Mesendoderm (in vitro differentiated cells): ENCODE measurements at places on chromosomes 13 and 19.
A peak's percentile ranks its signal among the peaks of the same experiment; 100 is the strongest.

DNA sequence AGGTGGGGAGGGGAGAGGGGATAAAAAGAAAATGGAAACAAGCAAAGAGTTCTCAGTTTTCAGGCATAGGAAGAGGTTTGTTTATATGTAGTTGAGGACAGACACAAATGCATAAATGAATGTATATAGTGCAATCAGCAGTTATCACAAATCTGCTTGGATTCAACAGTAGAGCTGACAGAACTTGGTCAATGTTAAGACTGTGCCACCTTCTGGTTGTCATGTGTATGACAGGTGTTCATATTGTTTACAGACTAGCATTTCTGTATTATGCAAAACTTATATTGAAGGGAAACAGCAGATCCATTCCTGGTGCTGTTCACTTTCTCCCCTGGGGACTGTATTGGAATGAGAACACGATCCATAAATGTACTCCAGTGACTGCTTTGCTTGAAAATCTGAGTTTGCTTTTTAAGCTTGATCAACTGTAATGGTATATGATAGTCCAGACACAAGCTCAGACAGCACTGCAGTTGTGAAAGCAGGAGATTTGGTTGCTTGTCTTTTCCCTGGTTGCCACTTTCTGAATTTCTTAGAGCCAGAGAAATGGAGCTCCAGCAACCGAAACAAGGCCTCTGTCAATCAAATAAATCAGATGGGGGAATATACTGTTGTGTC is 319.5 kb upstream of the OBI1 start:
- peak; percentile 60 for DNase-seq

GRCh38 chr13:105878119-105878700 is 657.3 kb downstream of the EFNB2 start:
- DNase-seq = no peak

GRCh38 chr19:3314962-3315675 is 51.3 kb upstream of the NFIC start:
- DNase-seq = no peak

GRCh38 chr13:56735537-56735942 is 405.2 kb upstream of the PRR20A start:
- DNase-seq = no peak

DNA sequence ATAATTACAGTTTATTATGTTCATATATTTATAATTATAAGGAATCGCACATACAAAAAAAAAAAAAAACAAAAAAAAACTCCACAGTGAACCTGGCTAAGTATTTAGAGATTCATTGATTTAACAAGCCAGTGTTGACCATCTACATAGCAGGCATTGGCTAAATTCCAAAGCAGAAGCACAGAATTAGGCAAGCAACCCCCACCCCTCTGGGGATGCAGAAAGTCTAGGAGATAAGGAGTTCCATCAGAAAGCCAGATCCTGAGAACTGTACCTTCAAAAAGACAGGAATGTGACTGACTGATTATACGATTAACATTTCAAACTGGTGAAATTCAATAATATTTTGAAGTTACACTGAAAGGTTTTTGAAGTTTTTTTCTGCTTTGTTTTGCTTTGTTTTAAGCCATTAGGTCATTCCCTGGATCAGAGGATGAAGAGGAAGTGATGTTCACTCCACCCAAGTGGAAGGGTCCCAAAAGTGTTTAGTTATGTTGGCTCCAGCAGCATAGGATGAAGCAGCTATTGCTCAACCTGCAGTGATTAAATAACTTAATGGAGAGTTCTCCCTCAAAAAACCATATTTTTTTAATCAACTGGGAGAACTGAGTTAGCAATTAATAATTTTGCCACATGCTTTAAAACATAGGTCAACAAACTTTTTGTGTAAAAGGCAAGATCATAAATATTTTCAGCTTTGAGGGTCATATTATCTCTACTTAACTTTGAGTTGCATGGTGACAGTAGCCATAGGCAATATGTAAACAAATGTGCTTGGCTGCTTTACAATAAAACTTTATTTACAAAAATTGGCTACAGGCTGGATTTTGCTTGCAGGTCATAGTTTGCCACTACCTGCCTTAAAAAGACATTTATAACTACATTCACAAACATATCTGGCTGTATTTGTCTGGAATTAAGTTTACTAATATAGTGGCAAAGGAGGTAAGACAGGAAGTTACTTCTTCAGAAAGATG is 49.6 kb downstream of the DOCK9 start:
- DNase-seq = peak; percentile 91

DNA sequence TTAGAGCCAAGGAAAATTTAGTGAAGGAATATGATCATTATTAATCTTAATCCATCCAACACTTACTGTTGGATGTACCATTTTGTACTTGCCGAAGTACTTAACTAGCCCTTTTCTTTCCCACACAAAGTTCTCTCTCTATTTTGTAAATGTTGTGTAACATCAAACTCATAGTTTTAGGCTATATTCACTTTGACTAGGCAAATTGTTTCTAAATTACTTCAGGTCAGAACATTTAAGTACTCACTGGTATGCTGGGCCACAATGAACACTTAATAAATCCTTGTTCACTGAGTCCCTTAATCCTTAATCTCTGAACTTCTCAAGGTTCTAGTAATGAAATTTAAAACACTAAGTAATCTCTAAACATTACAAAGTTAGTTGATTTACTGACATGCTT is 49.3 kb upstream of the EEF1AKMT1 start:
- no peak for DNase-seq

DNA sequence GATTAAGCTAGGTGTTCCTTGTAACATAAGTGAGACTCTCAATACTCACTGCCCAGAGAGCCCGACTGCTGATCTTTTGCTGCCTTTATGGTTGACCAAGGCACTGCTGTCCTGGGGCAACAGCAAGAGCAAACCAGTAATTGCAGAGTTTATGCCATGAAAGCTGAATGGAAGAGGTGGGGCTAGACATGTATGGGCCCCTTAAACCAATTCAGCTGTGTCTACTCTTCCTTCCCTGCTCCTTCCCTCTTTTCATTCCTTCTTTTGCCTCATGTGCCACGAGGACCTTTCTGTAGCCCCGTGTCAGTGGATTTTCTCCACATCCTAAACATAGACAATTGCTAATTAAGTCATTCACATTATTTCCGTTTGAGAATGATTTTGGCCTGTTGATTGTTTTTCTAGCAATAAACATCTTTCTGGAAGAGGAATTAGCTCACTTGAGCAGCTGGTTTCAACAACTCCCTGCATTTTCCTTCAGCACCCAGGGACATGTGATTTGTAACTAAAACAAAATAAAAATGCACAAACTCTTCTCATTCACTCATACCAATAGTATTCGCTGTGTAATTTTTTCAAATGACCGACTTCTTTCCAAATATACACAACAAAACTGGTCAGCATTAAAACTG is 40.5 kb downstream of the RAP2A start:
- DNase-seq = no peak

DNA sequence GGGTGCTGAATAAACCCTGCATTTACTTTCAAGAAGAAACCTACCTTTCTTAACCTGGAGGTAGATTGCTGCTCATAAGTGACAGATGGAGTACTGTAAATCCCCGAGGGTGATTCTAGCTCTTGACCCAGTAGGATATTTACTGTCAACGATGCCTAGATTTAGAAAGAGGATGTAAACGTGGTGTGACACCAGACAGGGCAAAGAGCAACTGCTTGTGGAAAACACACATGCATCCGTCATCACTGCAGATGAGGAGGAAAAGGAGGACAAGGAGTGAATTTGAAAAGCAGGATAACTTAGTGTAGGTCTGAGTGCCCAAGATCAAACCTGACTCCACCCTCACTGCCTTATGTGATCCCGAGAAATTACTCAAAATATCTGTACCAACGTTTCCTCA is 9.8 kb upstream of the CLN5 start:
- no peak for DNase-seq

DNA sequence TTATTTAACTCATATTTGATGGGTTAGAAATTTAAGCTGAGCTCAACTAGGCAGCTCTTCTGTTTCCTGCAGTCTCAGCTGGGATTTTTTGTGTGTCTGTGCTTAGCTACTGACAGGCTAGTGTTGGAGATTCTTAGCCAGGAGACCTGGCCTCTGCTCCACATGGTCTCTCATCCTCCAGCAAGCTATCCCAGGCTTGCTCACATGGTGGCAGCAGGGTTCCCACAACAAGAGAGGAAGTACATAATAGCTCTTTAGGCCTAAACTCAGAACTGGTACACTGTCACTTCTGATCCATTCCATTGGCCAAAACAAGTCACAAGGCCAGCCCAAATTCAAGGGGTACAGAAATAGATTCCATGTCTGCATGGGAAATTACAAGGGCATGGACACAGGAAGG is 406.2 kb downstream of the SUCLA2 start:
- DNase-seq = peak; percentile 66

GRCh38 chr13:88958821-88959220 is 1287.7 kb downstream of the SLITRK5 start:
- no peak for DNase-seq

DNA sequence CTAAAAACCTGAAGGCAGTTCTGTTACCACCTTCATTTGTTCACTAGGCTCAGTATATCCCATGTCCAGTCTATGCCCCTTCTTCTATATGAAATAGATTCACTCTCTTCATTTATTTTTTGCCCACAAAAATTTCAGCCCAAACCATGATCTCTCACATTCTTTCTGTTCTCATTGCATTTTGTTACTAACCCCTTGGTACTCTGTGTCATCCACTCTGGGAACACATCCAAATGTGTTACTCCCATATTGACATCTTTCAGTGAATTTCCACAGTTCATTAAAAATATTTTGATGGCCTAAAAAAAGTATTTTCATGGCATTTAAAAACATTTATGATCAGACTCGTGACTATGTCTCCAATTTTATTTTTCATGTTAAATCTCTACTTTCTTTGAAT is 378.9 kb downstream of the SLITRK1 start:
- DNase-seq = no peak

- peak; percentile 91 for DNase-seq
Measured at GRCh38 chr19:13781547-13781946, 7.3 kb downstream of the C19orf53 start.

DNA sequence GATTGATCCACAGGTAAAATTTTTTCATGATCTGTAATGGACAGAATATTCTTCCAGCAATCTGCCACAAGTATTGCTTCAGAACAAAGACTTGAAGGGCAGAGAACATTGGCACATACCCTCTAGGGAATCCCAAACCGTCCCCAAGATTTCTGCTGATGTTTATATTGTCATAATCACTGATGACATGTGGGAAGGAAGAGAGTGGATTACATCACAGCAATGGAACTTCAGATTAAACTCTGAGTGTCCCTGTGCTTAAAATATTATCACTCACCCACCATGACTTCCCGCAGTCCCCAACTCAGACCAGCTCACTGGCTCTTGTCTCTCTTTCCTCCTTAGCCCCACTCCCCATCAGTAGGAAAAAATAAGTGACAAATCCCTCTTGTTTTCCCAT is 8.5 kb upstream of the TPT1 start:
- DNase-seq = no peak

- DNase-seq = no peak
Measured at GRCh38 chr19:16066611-16067104, 9.6 kb upstream of the TPM4 start.

DNA sequence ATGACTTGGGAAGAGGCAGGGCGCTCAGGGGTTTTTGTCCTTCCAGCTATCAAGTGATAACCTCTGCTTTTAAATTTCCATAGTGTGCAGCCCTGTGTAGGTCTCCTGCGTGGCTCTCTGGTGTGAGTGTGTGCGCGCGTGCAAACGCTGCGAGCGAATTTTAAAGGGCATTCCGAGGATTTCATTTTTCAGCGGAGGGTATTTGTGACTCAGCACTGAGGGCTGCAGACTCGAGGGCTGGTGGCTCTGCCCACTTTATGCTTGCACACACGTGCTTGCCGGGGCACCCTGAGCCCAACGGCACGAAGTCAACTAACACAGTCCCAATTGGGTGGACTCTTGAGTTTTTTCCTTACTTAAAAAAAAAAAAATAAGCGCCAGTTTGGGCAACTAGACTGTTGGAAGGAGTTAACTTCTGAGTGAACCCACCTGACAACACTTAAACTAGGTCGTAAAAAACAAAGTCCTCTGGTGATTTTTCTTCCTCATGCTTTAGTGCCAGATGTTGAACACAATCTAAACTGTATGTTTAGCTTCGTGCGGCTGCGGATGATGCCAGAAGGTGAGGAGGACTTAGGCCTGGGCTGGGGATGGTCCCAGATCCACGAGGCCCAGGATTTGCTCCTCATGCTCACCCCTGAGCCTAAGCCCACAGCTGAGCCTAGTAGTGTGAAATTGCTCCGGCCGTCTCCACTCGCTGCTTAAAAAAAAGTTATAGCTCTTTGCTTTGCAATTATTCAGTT is 2.1 kb downstream of the FGF9 start:
- DNase-seq = no peak

DNA sequence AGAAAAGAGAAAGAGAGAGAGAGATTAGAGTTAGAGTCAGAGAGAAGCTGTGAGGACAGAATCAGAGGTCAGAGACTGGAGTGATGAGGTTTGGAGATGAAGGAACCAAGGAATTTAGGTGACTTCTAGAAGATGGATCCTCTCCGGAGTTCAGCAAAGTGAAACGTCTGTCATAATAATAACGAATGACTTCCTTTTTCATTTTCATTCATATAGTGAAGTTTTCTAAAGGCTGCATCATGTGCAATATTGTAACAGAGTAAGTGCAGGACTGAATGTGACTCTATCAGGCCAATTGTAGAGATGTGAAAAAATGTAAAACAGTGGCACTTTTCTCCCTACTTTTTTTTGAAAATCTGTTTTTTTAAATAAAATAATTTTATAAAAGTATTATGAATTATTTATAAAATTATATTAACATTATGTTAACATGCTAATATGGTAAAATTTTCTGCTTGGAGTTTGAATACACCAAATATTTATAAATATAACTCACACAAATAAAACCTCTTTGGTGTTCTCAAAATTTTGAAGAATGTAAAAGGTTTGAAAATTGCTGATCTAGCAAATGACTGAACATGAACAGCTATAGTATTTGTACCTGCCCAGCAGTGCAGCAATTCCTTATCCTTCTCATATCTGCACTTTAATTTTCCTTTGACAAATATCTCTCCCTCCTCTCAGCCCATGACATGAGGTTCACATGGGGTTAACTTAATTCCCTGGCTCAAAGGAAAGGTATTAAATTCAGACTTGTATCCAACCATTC is 4.2 kb upstream of the TNFSF11 start:
- no peak for DNase-seq

GRCh38 chr13:52127783-52128702 is 830 bp downstream of the NEK5 start:
- peak; percentile 81 for DNase-seq
